ENCODE measurements at places on chromosomes 5 and 9.

- DNase-seq: no peak
Observed at GRCh38 chr5:146564007-146564762, 48.2 kb upstream of the GPR151 start.

DNA sequence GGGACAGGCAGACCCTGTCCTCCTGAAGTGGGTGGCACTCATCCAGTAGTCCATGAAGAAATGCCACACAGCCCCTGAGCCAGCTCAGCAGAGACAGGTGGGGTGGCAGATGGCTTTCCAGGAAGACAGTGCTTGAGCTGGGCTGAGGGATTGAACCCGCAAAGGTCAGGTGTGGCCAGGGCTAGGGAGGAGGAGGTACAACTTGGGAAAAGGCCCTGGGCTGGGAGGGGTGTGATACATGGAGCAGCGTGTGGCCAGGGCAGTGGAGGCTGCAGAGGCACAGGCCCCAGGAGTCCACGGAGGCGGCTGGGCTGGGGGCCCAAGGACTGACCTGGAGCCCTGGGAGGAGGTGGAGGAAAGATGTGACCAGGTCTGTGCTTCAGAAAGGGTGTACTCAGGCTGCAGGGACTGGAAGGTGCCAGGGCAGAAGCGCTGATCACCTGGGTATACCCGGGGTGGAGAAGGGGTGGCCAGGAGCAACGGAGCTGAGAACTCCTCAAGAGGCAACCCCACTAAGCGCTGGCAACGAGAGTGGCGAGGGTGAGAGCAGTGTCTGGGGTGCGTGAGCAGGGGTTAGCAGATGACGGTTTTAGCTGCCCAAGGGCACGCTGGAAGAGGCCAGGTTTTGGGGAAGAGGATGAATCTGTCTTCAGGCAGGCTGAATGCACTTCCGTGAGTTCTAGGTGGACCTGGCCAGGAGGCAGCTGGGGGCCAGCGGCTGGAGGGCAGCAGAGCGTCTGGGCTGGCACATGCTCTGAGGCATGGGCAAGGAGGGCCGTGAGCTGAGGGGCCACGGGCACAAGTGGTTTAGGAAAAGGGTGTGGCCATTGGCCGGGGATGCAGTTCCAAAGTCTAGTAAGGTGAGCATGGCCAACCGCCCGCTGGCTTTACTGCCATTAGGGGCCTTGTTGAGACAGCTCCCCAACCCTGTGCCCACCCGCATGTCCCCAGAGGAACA is 3.9 kb upstream of the RABL6 start:
- DNase-seq: no peak

- no peak for DNase-seq
Observed at GRCh38 chr5:94702729-94703128, 84.3 kb downstream of the SLF1 start.

DNA sequence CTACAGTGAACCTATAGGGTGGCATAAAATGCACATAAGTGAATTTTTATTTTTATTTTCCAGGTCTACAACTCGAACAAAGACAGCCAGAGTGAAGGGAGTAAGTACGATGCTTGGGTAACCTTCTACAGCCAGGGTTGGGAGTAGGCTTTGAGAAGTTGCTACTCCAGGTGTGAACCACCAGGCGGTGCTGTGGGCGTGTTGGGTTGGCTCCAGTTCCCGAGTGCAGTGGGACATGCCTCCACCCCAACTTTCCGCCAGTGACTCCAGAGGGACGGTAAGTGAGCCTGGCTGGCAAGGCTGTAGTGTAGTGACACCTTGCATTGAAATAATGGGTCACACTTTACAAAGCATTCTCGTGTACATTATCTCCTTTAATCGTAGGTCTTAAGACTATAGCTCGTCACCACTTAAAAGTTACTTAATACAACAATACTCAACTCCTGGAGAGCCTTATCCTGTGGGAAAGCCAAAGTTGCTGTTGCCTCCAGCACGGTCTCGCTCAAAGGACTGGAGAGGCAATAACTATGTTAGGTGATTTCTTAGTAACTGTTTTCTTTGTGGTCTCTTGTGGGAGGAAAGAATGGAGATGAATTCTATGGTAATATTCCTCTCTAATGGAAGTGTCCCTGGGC is 244.0 kb downstream of the ARHGAP26 start:
- no peak for DNase-seq

DNA sequence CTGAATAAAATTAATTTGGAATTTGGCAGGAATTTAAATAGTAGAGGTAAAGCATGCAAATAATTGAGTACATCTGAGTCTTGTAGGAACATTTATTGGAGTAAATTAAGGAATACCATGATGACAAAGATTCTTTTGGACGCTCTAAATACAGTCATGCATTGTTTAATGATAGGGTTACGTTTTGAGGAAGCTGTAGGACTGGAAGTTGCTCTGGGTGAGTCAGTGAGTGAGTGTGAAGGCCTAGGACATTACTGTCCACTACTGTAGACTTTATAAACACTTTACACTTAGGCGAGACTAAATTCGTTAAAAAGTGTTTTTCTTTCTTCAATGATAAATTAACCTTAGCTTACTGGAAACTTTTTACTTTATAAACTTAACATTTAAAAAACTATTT is 113.0 kb downstream of the FAM170A start:
- DNase-seq: no peak

DNA sequence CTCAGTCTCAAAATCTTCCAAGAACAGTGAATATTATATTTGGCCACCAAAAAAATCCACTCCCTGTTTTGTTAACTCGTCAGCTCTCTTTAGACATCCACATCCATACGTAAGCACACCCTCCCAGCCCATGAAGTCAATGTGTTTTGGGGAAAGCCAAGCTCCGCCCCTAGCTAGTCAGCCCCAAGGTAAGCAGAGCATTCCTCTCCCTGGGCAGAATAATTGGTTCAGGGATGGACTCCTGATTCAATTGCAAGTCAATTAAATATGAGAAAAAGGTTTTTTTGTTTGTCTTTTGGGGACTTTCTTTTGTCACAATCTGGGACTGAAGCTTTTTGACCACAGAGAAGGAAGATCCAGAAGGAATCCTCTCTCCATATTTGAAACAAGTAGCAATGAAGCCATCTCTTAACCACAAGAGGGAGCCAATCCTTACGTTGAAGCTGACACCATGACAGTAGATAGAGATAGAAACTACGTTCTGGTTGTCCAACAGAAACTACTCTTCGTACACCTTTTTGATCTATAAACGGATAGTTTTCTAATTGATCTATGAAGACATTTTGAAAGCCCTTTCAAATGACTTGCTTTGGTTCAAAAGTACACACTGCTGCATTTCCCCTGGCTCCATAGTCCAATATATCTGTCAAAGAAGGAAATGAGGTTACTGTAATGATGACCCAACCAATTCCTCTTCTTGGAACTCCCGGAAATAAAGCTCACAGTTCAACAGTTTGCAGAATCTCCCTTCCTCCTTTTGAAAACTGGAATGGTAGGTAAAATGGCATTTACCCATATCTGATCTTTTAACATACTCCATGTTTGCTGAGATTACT is 166.4 kb downstream of the TLE1 start:
- DNase-seq: no peak

DNA sequence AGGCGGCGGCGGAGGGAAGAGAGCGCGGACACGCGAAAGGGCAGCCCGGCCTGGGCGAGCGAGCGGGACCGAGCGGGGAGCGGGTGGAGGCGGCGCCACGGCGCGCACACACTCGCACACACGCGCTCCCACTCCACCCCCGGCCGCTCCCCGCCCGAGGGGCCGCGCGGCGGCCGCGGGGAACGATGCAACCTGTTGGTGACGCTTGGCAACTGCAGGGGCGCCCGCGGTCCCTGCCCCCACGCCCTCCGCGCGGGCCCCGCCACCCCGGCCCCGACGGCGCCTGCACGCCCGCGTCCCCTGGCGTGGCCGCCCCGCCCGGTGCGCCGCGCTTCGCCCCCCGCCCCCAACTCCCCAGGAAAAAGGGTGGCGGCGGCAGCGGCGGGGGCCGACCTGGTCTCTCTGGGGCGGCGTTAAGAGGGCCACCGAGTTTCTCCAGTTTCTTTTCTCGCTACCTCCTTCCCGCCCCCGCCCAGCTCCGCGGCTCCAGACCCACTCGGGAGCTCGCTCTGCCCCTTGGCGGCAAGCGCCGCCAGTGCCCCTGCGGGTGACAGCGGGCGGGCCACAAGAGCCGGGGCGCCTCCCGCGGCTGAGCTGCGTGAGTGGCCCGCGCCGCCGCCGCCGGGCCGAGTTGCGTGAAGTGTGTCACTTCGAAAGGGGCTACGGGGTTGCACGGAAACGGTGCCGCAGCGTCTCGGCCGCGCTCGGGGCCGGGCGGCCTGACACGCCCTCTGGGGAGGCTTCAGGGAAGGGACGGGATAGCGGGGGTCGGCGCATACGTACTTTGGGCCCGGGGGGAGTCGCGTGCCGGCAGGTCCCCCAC is at the start of gene NR3C1:
Gene NR3C1 (minus strand): TSS at position 94 of the 823 bp plus-strand sequence. CDS start 2,847 bp downstream, outside the sequence.
- peak; percentile 91 for DNase-seq

GRCh38 chr9:15421990-15422371 is 695 bp upstream of the SNAPC3 start:
- no peak for DNase-seq

DNA sequence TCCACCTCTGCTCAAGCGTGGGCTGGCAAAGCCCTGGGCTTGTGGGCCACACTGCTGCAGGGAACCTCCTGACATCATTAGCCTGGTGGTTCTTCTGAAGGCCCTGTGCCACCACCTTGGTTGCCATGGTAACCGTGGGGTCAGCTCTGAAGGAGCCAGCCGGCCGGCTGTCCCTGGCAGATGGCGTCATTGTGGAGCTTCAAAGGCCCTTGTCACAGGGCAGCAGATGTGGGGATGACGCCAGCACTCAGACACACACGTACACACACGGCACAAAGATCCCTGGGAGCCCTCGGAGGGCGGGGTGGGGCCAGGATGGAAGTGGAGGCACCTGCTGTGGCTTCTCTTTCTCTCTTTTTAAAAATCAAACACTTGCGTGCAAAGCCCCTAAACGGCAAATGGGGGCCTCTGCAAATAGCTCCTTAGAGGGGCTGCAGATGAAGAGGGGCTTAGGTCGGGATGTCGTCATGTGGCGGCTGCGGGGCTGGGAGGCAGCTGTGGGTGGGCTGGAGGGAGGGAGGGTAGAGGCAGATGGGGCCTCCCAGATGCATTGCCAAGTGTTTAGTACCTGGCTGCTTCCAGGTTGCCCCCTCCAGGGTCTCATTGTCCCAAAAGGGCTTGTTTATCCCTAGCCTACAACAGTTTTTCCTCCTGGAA is 19.5 kb upstream of the RPL26L1 start:
- no peak for DNase-seq

DNA sequence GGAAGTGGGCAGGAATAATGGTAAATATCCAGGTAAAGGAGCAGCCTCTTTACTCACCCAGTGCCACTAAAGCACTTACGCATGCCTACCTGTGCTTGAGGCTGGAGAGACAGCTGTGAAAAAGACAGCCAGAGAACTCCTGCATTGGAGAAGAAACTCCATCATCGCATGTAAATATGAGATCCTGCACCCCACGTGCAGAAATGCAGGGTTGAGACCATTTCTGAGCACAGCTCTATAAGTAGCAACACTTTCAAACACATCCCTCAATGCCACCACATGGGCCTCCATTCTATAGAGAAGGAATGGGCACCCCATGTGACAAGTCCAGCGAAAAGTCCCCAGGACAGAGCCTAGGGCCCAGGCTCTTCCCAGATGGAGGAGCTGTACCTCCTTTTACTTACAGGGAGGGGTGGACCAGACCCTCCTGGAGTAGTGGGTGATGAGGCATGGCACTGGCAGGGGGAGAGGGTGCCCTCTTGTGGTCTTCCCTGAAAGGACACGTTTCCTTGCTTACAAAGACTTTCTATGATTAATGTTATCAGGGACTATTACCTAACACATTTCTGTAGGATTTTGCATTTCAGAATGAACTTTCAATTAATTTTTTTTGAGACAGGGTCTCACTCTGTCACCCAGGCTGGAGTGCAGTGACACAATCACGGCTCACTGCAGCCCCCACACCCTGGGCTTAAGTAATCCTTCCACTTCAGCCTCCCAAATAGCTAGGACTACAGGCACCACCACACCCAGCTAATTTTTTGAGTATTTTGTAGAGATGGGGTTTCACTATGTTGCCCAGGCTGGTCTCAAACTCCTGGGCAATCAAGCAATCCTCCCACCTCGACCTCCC is 55.3 kb upstream of the IL17B start:
- DNase-seq: peak; percentile 70

GRCh38 chr9:113746486-113746885 is 129.6 kb upstream of the ZNF618 start:
- no peak for DNase-seq

- no peak for DNase-seq
Observed at GRCh38 chr5:69136293-69136692, 30.7 kb upstream of the CCNB1 start.

GRCh38 chr5:1720396-1721110 is 79.1 kb downstream of the MRPL36 start:
- DNase-seq: no peak

DNA sequence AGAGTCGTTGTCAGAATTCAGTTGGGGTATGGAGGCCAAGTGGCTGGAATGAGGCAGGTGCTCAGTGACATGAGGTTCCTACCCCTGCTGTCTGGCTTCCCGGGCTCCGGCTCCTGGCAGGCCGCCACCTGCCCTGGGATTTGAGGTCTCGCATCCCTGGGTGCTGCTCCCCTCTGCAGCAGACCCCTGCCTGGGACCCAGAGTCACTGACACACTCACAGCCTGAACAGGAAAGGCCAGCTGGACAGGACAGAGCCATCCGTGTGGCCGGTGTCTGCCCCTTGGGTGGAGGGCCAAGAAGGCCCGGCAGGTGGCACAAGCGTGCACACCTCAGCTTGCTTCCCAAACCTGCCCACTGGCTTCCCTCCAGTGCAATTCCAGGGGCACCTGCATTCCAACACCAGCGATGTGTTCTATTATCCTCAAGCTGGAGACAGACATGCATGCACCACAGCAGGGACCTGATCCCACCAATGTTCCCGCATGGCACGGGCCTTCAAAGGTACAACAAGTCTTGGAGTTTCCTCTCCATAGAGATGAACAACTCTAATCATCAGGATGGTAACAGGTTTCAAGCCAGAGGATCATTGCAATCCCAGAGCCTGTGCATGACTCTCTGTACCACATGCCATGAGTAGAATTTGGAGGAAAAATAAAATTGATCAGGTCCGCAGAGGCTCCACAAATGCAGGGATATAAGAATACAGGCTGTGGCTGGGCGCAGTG is 45.6 kb upstream of the RNF130 start:
- peak; percentile 20 for DNase-seq

DNA sequence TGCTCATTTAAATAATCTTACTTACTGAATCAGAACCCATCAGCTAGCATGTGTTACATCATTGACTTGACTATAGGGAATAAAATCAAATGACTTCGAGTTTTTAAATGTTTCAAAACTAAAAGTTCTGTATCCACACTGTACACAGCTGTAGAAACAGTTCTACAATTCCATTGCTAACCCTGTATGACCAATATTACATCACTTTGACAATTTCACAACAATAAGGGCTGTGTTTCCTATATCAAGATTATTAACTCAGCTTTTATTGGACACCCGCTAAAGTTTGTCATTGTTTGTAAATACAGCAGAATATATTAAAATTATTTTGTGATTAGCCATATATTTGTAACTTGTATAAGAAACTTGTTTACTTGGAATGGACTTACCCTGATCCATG is 540.8 kb downstream of the PRELID2 start:
- no peak for DNase-seq

GRCh38 chr9:33125871-33126823 is 41.0 kb downstream of the B4GALT1 start:
- no peak for DNase-seq

- DNase-seq: no peak
Observed at GRCh38 chr9:29311221-29311620, 1737.9 kb upstream of the C9orf72 start.
